Tibial nerve (tissue), 4 donors: ENCODE measurements at places on chromosomes 3 and 15. TPM values are rescaled to one million over a fixed set of nuclear protein-coding genes. Genes with fewer than 3 reads are reported as not detected.

GRCh38 chr3:191362524-191363090 is 32.3 kb upstream of the UTS2B start:
- H3K4me3 ChIP-seq, result no peak overlapping the region
- DNase-seq, result no peak
- no peak overlapping the region for H3K27ac ChIP-seq

Gene RBPMS2
- 0.22 TPM for total RNA-seq

Gene IL1RAP
- 9.8 TPM for total RNA-seq

DNA sequence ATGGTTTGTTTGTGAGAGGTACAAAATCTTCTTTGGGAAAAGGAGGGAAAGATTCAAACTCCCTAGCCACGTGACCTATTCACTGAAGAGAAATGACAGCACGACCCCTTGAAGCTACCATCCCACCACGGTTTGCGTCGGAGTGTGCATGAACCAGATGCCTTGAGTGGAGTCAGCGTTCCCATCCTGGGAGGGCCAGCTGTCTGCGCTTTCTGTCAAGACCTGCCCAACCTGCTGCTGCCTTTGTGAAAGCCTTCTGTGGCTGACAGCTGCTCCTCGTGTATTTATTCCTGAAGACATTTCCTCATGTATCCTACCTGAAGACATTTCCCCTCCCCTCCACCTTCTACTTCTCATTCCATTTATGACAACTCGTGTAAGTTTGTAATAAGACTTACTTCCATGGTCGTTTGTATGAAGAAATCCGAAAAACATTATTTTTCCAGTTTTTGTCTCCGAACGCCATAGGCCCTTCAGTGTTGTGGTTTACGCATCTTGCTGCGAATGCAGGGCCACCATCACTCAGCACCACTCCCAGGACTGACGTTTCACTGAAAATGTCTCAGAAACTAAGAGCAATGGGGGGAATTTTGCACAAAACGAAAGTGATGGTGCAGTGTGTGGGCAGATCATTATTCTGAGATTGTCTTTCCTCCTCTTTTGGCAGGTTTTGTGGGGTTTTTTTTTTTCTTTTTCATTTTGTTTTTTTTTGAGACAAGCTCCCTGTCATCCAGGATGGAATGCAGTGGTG is 18.9 kb downstream of the EBLN2 start:
- DNase-seq, result no peak
- H3K4me3 ChIP-seq, result no peak overlapping the region
- no peaks in the 10 kb centered on the region for H3K4me1 ChIP-seq
- H3K27me3 ChIP-seq, result no peaks in the 10 kb centered on the region

DNA sequence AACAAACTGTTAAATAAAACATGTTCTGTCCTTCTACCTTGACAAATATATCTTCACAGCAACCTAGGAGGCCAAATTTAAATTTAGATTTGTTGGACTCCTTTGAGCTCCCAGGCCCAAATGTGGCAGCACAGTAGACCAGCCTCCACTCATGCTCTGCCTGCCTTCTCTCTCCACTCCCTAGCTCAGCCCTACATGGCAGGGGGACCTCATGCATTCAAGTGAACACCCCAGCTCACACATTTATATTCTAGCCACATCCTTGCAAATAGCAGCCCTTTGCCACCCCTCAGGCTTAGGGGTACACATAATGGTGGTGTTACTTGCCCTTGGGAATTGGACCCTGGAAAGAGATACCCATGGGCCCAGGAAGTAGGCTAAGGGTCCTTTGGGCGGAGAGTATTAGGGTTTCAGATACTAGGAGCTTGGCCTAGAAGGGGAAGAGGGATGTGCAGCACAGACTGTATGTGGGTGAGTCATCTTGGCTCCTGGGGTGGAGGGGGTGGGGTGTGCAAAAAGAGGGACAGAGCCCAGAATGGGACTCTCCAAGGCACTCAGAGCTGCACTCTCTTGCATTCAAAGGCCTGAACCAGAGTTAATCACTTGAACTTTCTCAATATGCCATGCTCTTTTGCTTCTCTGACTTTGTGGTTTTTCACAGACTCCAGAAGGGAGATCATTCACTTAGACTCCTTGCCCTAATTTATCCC is 268.4 kb upstream of the ROPN1 start:
- H3K4me3 ChIP-seq, result no peak overlapping the region
- H3K4me1 ChIP-seq, result no peaks in the 10 kb centered on the region
- no peak overlapping the region for H3K27ac ChIP-seq
- no peak for DNase-seq

- peaks cover 20% of the 10 kb centered on the region for H3K4me1 ChIP-seq
- no peaks in the 10 kb centered on the region for H3K36me3 ChIP-seq
- DNase-seq, result no peak
These were observed 7.6 kb downstream of the ZMAT3 start for GRCh38 chr3:179063945-179064560.

Gene CEMIP
- total RNA-seq, result 1.4 TPM

DNA sequence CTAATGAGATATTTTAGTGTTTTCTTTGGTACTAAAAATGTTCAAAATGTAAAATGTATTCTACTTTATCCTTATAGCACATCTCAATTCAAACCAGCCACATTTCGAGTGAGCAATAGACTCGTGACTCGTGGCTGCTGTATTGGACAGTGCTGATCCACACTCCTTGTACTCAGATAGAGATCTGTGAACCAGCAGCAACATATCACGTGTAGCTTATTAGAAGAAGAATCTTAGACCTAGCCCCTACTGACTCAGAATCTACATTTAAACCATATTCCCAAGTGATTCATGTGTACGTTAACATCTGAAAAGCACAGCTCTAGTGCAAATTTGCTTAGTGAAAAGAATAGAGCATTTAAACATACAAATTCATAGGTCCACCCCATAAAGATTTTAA is 130.9 kb downstream of the IL1RAP start:
- no peaks in the 10 kb centered on the region for H3K36me3 ChIP-seq
- no peak overlapping the region for H3K4me3 ChIP-seq
- no peaks in the 10 kb centered on the region for H3K4me1 ChIP-seq
- H3K27ac ChIP-seq, result no peak overlapping the region
- DNase-seq, result no peak
- H3K27me3 ChIP-seq, result no peaks in the 10 kb centered on the region

DNA sequence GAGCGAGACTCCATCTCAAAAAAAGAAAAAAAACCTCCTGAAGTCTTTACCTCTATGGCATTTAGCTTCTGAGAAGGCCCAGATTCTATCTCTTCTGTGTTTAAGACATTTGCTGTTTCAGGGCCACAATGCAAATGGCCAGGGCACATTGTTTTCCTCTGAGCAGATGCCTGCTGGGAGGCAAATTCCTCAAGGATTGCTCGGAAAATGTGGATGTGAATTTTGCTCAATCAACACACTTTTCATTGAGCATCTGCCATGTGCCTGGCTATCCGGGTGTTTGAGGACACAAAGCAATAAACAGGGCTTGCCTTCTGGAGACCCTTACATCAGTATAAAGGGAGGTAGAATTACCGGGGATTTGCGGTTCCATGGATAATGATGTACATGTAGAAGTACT is 20.0 kb downstream of the TRIM71 start:
- no peaks in the 10 kb centered on the region for H3K4me1 ChIP-seq
- H3K27ac ChIP-seq, result no peak overlapping the region
- H3K27me3 ChIP-seq, result peaks cover 12% of the 10 kb centered on the region
- H3K36me3 ChIP-seq, result no peaks in the 10 kb centered on the region
- DNase-seq, result no peak

Gene TLR9
- not detected for total RNA-seq

Gene CYP8B1
- total RNA-seq, result not detected

GRCh38 chr3:189883113-189883753 is 237.5 kb downstream of the P3H2 start:
- H3K4me1 ChIP-seq, result no peaks in the 10 kb centered on the region
- no peaks in the 10 kb centered on the region for H3K36me3 ChIP-seq
- H3K27me3 ChIP-seq, result no peaks in the 10 kb centered on the region
- H3K27ac ChIP-seq, result no peak overlapping the region

DNA sequence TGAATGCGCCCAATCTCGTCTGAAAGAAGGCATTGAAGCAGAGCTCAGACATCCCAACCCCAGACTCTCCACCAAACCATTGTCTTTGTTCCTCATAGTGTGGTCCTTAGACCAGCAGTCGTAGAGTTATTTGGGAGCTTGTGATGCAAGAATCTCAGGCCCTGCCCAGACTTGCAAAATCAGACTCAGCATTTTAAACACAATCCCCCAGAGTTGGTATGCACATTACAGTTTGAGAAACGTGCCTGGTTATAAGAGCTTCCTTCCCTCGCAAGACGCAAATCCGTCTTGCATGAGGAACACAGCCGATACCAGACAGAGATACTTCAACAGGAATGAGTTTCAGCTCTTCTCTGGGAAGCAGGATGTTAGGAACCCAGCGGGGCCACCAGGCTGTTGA is 38.9 kb upstream of the IREB2 start:
- H3K27me3 ChIP-seq, result no peaks in the 10 kb centered on the region
- no peaks in the 10 kb centered on the region for H3K36me3 ChIP-seq
- H3K4me1 ChIP-seq, result peaks cover 7% of the 10 kb centered on the region
- DNase-seq, result no peak

- H3K36me3 ChIP-seq, result no peaks in the 10 kb centered on the region
- no peaks in the 10 kb centered on the region for H3K4me1 ChIP-seq
These were observed 76.1 kb upstream of the PPP2R3A start for GRCh38 chr3:135889443-135889842.

GRCh38 chr15:100346866-100347512 is 5.2 kb upstream of the ADAMTS17 start:
- DNase-seq, result no peak
- H3K36me3 ChIP-seq, result no peaks in the 10 kb centered on the region
- H3K27me3 ChIP-seq, result no peaks in the 10 kb centered on the region
- no peak overlapping the region for H3K4me3 ChIP-seq
- peaks cover 9% of the 10 kb centered on the region for H3K4me1 ChIP-seq
- no peak overlapping the region for H3K27ac ChIP-seq

Gene NR1I2
- total RNA-seq, result not detected

Gene FOXL2
- total RNA-seq, result not detected

Gene SAMD7
- not detected for total RNA-seq

DNA sequence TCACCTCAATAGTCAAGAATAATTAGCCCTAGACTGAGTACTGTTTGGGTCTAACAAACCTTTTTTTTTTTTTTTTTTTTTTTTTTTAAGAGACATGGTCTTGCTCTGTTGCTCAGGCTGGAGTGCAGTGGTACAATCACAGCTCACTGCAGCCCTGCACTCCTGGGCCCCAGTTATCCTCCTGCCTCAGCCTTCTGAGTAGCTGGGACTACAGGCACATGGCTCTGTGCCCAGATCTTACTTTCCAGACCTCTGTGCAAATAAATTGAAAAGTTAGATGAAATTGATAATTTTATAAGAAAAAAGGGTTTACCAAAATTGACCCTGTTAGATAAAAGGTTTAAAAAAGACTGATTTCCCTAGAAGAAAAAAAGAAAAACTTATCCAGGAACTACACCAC is 79.0 kb downstream of the NR2E3 start:
- H3K4me3 ChIP-seq, result no peak overlapping the region
- no peaks in the 10 kb centered on the region for H3K27me3 ChIP-seq
- no peak overlapping the region for H3K27ac ChIP-seq
- DNase-seq, result no peak
- no peaks in the 10 kb centered on the region for H3K36me3 ChIP-seq
- peaks cover 6% of the 10 kb centered on the region for H3K4me1 ChIP-seq

Gene CDHR4
- 1.4 TPM for total RNA-seq

DNA sequence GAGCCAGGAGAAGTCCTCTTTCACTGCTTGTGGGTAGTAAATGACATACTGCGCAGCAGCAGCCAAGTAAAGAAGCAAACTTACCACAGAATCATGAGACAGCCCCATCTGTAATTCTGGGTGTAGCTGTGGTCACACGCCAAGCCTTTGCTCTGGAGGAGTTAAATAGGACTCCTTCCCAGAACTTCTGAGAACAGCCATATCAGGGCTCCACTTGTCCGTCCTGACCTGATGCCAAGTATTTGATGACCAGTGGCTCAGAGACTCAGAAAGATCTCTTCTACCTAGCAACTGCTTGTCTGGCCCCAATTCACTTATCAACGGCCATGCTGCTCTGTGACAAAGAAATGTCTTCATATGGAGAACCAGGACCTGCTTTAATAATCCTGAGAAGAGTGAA is 20.6 kb upstream of the GOLIM4 start:
- peaks cover 5% of the 10 kb centered on the region for H3K4me1 ChIP-seq
- no peak overlapping the region for H3K4me3 ChIP-seq
- H3K27ac ChIP-seq, result no peak overlapping the region
- no peaks in the 10 kb centered on the region for H3K27me3 ChIP-seq
- H3K36me3 ChIP-seq, result no peaks in the 10 kb centered on the region

DNA sequence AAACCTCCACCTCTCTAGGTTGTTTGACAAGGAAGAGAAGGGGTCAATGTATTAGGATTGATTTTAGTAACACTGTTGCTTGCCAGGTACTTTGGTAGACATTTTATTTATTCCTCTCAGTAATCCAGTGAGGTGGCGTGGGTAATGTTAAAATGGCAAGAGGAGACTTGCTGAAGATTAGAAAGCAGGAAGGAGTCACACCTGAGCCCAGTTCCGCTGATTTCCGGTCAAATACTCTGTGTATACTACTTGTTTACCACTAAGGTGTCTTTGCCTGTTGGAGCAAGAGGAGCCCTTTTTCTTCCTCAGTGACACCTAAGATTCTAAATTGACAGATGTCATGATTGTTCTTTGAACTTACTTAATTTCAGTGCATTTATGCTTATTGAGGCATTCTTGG is 1.7 kb downstream of the OXNAD1 start:
- H3K27ac ChIP-seq, result no peak overlapping the region
- no peak for DNase-seq
- H3K4me1 ChIP-seq, result peaks cover 16% of the 10 kb centered on the region
- no peaks in the 10 kb centered on the region for H3K27me3 ChIP-seq
- no peak overlapping the region for H3K4me3 ChIP-seq

Gene AGTR1
- 26.7 TPM for total RNA-seq
